ENCODE measurements at places on chromosomes 1 and 21. TPM values are rescaled to one million over a fixed set of nuclear protein-coding genes. Genes with fewer than 3 reads are reported as not detected.

GRCh38 chr1:198196630-198197029 is 39.8 kb downstream of the NEK7 start:
- no peak for DNase-seq

Gene REN
- not detected for total RNA-seq

DNA sequence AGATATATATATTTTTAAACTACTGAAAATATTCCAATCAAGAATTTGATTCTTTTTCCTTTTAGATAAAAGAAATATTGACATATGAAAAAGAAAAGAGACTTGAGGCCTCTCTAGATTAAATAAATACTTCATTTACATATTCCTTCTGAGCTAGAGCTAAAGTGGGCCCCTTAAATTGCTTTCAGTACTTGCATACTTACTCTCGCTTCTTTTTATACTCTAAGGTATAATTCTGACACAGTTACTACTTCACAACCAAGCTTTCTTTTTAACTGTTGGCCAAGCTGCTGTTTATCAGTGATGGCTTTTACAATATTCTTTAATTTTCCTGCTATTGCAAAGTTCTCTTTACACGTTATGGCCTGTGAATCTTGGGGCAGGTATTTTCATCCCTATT is 24.6 kb downstream of the EXTL2 start:
- DNase-seq, result no peak

- no peak for DNase-seq
Observed at GRCh38 chr1:34866762-34867109, 7.2 kb upstream of the SMIM12 start.

Gene ADCY10
- total RNA-seq, result not detected
